ENCODE measurements at places on chromosomes 11 and 22.

GRCh38 chr22:40818192-40818746 lies 877 bp downstream of the SLC25A17 start:
- no peak for DNase-seq

DNA sequence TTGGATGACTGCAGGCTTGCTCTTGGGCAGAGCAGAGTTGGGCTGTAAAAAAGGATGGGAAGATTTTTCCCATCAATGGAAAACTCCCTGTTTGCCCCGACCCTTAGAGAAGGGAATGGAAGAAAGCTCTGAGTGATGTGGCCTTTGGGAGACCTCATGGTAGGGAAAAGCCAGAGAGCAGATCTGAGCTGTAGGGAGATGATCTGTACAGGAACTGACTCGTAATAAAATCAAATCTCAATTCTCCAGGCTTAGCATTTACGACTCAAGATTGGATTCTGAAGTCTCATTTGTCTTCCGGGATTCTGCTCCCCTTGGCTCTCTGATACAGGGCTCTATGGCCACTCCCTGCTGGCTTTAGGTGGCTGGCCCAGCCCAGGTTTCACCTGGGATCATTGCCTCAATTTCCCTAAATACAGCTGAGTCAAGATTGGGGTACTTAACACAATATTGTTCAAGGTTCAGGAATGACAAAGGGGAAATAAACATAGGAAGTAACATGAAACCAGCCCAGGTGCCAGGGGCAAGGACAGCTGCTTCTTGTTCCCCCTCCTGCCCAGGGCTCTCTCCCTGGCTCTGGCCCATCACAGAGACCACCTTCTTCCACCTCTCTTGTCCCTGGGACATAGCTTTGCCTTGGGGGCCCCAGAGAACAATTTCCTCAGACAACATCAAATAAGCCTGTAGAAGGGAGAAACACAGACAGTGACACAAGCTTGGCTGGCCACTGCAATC lies 38.4 kb upstream of the THY1 start:
- DNase-seq = no peak

DNA sequence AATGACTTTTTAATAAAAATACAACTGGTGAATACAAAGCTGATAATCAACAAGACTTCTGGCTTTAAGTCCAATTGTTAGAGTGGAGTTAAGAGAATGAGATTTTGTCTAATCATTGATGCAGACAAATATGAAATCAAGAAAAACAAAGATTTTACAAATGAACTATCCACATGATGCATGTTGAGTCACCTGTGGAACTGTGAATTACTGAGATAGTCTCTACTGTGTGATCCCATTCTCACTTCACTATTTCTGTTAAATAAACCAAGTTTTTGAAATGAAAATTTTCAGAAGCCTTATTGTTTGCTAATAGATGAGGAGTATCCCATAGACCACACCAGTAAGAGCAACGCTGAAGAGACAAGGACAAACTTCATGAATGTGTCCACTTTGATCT lies 8.4 kb upstream of the CTSC start:
- DNase-seq = no peak

GRCh38 chr11:58597486-58598144 lies 18.8 kb downstream of the ZFP91 start:
- DNase-seq = no peak

DNA sequence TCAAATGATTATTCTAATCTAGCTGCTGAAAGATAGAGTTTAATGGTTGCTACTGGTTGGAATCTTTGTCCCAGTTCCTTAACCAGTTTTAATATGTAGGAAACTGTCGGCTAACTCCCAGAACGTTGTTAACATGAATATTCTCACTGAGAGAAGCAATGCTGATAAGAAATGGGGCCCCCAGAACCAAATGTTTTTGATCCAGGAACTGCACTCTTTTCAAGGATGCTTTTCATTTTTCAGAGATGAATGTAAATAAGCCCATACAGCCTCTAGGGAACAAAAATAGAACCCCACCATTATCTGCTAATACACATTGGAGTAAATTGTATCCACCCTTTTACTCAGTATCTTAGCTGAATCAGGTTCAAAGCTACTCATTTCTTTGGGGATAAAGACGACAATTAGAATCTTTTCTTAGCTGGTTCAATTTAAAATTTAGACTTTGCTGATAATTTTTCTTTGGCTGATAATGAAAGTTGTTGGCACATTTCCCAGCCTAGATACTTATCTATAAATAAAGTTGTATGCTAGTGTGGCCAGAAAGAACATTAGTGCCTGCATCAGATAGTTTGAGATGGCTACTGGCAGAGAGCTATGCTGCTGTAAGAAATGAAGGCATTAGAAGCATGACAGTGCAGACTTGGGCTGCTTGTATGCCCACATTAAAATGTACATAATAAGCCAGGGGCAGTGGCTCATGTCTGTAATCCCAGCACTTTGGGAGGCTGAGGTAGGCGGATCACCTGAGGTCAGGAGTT lies 323.3 kb upstream of the PDGFD start:
- no peak for DNase-seq

- DNase-seq = no peak
Measured at GRCh38 chr22:40015358-40015976, 20.7 kb downstream of the FAM83F start.

GRCh38 chr11:34344410-34344767 lies 13.4 kb downstream of the ABTB2 start:
- DNase-seq = no peak

DNA sequence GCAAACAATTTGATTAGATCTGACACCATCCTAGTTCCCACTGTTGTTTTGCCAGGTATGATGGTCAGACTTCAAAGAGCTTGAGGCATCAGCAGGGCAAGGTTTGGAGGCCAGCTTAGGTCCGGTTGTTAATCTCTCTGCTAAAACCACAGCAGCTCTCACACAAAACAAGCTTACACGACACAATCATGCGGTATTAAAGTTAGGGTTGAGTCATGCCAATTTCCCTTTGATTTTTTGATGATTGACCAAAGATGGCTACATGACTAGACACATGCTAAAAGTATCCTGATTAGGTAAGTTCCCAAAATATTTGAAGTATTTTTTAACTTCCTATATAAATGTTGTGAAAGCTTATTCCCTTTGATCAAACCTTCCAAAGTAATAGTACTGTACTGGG lies 145.9 kb downstream of the ELP4 start:
- DNase-seq = no peak

DNA sequence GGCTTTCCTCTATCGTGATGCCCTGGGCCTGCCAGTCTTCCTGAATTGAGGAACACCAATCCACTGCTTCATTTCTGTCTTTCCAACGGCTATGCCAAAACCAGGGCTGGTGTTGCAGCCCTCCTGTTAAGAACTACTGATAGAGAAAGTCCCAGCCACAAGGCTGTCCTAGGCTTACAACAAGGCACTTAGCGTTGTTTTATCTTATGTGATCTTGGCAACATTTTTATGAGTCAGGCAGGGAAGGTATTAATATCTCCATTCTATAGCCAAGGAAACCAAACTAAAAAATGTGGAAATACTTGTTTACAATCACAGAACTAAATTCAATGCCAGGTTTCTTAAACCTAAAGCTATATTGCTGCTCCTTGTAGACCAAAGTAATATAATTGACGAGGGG lies 89.9 kb upstream of the AMOTL1 start:
- no peak for DNase-seq

- no peak for DNase-seq
Measured at GRCh38 chr11:14149683-14150082, 187.2 kb downstream of the SPON1 start.

DNA sequence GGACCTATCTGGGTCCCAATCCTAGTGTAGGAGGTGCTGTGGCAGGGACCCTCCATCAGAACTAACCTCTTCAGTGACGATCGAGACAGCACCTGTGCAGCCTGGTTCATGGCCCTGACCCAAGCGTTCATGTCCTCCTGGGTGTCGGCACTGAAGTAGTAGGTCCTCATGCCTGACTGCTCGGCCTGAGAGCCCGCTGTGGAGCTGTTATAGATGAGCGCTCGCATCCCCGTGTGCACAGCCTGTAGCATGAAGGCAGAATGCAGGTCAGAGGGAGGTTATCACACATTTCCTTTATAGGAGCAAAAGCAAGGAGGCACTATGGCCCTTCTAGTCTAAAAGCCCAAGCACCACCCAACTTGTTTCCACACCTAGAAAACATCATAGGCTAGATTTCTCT lies 103.0 kb downstream of the C11orf58 start:
- no peak for DNase-seq

DNA sequence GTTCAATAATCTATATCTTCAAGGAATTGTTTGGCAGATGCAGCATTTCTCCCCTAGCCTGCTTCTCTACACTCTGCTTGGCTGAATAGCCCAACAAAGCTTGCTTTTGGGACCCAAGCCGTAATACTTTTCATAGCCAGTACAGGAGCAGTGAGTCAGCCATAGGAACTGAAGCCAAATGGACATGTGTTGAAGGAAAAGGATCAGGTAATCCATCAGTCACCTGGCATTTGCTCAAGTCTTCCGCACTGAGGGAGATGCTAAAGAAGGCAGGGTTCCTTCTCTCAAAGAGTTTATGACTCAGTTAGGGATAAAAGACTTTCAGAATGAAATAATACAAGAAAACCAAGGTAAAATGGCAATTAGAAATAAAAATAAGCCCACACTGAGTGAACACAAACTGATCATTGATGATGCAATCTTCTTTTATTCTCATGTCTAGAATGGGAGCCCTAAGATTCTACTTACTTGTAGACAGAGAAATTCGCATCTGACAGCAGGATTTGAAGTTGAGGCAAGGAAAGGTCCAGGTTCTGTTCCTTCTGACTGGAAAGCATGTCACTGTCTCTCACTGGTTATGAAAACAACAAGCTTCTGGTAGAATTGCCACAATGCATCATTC lies 13.2 kb downstream of the C11orf87 start:
- no peak for DNase-seq

DNA sequence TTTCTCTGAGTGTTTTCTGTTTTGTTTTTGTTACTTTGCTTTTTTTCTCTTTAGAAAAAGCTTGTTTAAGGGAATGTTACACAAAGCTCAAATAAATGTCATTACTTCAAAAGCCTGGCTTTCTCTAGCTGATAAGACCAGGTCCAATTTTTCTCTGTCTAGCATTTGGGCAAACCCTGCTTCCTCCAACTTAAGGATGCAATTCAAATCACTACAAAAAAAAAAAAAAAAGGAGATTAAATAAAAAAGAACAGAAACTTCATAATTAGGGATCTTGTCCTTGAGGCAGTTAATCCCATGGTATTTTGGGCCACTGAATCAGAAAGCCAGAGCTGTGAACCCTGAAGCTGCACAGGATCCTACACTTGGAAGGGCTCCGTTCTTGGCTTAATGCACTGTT lies 480.8 kb upstream of the KIRREL3 start:
- no peak for DNase-seq

GRCh38 chr11:66101066-66101464 lies 31.0 kb downstream of the PACS1 start:
- no peak for DNase-seq

- no peak for DNase-seq
Measured at GRCh38 chr22:44892803-44893730, 116.7 kb downstream of the PHF21B start.

GRCh38 chr22:35552196-35552842 lies 11.7 kb downstream of the RASD2 start:
- peak; percentile 90 for DNase-seq

DNA sequence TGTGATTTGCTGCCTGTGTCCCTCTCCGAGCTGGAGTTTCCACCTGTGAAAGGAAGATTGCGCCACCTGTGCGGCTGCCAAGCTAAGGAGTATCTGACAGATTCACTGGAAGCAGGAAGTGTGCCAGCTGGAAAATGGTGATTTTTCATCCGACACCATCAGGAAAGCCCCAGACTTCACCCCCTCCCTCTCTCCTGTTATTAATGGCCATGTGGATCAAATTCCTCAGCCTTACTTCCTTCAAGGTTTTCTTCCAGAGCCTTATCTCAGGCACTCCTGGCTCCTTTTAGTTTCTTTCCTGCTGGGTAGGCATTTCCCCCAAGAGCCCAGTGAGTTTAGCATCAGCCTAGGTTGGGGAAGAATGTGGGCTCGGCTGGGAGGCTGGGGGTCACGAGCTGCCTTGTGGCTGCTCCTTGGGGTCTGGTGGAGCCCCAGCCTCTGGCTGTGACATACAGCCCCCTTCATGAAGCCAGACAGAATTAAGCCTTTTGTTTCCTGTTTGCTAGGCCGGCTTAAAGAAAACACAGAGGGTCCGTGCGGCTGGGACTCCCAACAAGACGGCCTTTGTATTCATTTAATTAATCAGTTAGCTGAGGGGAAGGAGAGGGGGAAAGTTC lies 37.1 kb downstream of the PKNOX2 start:
- DNase-seq = no peak

DNA sequence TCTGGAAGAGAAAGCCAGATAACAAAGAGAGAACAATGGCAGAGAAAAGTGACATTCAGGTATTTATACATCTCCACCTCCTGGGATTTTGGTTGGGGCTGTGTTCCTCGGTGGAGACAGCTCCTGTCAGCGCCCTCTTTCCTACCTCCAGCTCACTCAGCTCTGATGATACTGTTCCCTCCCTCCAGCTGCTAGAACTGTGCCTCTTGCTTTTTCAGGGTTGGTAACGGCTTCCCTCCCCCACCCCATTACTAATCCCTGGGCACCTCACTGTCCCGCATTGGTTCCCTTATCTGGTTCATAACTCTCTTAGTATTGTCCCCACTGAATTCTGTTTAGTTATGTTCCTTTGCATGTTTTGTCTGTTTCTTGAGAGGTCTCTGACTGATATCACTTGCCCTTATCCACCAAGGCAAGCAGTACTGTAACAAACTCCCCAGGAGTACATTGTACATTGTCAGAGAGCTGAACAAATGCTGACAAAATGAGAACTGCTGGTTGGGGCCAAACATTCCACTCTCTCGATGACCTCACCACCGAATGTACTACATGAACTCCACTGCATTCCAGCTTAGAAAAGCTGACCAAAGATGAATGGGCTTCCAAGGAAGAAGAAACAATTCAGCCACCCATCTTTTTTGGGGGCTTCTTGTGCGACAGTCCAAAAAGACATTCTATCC lies 5.7 kb upstream of the FBXO3 start:
- no peak for DNase-seq

Measured in stimulated activated CD8-positive, alpha-beta memory T cell treated with anti-CD3 and anti-CD28 coated beads, Interleukin-4, amount 100 ng/mL, for 48 hours (primary cell).